ENCODE measurements at places on chromosomes 7 and 10.

DNA sequence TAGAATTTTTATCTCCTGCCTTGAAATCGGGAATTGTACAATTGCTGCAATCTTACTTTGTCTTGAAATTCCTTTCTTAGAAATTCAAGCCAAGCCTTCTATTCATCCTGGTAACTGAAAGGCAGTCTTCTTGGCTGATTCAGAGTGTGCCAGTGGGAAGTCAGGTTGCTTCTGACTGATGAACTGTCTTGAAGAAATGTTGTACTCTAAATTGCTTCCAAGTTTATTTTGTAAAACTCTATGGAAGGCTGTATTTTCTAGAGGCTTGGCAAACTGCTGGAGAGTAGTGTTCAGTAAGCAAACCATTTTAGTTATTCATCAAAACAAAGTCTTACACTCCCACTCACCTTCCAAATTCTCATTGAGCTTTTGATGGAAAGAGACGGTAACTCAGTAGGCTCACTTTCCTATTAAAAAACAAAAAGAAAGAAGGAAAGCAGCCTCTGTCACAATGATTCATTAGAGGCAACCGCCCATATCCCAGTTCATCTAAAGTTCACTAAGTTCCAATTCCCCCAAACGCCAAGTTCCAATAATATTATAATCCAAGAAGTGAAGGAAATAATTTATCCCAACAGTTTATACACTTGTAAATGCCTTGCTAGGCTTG is 187.9 kb upstream of the MALRD1 start:
- DNase-seq = no peak

- no peak for DNase-seq
Observed at GRCh38 chr10:109892931-109893330, 30.4 kb downstream of the XPNPEP1 start.

DNA sequence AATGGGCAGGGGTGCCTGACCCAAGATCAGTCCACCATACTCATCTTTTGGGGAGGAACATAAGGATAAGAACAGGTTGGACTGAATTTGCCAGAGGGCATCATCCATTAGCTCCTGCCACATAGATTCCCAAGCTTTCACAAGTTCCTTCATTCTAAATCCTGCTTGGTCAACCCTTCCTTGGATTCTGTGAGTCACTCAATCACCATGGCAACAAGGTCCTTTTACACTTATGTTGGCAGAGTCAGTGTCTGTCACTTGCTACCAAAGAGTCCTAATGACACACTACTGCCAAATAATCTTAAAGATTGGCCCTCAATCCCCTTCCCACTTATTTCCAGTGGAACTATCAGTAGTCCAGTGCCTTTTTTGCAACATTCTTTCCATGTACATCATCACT is 5.0 kb upstream of the LGI1 start:
- no peak for DNase-seq

GRCh38 chr10:661597-662222 is 27.8 kb downstream of the DIP2C start:
- DNase-seq = no peak

DNA sequence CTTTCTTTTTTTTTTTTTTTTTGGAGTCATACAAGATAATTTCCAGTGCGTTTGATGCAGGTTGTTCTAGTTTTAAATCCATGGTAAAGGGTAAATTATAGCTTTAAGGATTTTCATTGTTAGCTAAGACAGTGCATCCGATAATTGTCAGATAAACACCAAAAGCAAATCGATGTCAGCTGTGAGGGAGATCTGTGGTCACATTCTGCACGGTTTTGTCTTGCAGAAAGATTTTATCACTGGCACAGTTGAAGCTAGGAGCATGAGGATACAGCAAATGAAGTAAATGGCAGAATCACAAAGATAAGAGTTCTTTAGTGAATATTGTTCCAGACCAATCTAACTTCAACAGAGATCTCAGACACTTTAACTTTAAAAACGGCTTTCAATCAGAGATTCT is 648.8 kb upstream of the COBL start:
- no peak for DNase-seq

GRCh38 chr7:108268200-108268820 is 138.1 kb upstream of the LAMB4 start:
- no peak for DNase-seq

GRCh38 chr10:126949161-126949503 is 43.9 kb downstream of the DOCK1 start:
- no peak for DNase-seq

- no peak for DNase-seq
Observed at GRCh38 chr7:149505551-149505950, 7.9 kb upstream of the ZNF746 start.

- DNase-seq = no peak
Observed at GRCh38 chr10:51297438-51297837, 223.2 kb downstream of the PRKG1 start.
